Adrenal gland (tissue), 19 donors: ENCODE measurements at places on chromosomes 7 and 10. TPM values are rescaled to one million over a fixed set of nuclear protein-coding genes. Genes with fewer than 3 reads are reported as not detected.

- no peak for DNase-seq
Observed at GRCh38 chr7:114412548-114412947, 2.1 kb upstream of the FOXP2 start.

HOXA5 gene
- 57.8 TPM for total RNA-seq

TMEM176A gene
- total RNA-seq: 48.4 TPM

GRCh38 chr10:22593026-22593425, 121.4 kb downstream of the PIP4K2A start:
- no peak for DNase-seq

DNA sequence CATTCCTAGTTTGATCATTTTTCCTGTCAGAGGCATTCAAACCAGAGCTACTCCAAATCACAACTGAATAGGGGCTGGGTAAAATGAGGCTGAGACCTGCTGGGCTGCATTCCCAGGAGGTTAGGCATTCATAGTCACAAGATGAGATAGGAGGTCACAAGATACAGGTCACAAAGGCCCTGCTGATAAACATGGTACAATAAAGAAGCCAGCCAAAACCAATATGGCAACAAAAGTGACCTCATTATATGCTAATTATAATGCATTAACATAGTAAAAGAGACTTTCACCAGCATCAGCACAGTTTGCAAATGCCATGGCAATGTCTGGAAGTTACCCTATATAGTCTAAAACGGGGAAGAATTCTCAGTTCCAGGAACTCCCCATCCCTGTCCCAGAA, 37.3 kb downstream of the TWIST1 start:
- no peak for DNase-seq

HECW1 gene
- total RNA-seq: not detected

TAS2R41 gene
- not detected for total RNA-seq

ZNF487 gene
- total RNA-seq: 3.8 TPM

CUZD1 gene
- total RNA-seq: 0.57 TPM

- no peak for DNase-seq
Observed at GRCh38 chr7:159218607-159219006, 73.9 kb upstream of the VIPR2 start.

DNA sequence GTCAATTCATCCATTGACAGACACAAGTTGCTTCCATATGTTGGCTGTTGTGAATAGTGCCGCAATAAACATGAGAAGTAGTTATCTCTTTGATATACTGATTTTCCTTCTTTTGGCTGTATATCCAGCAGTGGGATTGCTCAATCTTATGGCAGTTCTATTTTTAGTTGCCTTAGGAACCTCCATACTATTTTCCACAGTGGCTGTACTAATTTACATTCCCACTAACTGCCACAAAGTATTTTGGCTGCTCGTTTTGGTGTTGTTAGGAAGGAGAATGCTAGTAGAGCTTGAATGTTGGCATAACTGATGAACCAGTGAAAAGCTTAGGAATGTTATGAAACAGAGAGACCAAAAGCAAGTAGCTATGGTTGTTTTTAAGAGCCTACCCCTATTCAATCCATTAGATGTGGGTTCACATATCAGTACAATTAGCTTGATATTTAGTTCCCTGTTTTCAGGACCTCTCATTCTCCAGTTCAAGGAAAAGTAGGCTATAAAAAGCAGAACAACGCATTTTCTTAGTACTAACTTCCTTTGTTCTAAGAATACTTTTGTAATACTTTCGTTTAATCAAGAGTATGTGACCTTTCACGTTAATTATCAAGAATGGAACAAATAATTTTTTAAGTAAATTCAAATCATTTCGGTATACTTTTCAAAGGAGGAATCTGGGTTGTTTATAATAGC, 100.3 kb downstream of the FAS start:
- no peak for DNase-seq

DNA sequence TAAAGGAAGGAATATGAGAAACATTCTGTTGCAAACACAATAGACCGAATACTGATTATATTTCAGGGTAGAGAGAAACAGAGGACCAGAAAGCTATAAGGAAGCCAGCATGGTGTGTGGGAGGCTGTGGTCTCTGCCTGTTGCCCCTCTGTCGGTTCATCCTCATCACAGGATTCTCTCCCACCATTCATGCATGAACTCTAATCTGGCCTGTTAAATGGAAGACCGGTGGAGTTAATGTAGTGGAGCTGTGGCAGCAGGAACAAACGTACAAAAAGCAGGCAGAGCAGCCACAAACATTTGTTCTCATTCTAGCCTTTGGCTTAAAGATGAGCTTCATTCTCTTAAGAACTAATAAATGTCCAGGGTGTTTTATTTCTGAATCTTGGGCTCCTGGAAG, 902.4 kb downstream of the LRMDA start:
- DNase-seq: no peak

PRF1 gene
- total RNA-seq: 2.1 TPM

DNA sequence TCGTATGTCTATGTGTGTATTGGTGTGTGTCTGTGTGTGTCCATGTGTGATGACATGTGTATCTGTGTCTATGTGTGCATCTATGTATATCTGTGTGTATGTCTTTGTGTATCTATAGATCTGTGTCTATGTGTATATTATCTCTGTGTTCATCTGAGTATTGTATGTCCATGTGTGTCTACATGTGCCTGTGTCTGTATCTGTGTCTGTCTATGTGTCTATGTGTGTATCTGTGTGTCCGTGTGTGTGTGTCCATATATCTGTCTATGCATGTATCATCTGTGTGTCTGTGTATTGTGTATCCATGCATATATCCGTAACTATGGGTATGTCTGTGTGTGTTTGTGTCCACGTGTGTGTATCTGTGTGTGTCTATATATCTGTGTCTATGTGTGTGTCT, 2.7 kb upstream of the FAM20C start:
- no peak for DNase-seq

SRRM3 gene
- 15.9 TPM for total RNA-seq

DNA sequence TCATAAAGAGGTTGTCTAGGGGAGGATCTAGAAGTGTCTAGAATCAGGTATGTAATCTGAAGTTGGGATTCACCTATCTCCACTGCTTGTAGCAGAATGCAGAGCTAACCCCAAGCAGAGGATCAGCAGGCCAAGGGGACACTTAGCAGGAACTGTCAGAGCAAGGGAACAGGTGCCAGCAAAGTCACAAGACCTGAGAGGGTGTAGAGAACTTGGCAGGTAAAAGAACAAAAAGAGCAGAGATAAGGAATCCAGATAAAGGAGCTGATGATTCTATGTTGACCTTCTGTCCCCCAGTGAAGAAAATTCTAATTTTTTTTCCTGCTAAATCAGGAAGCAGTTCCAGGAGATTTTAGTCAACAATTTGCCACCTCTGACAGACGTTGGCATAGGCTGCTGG, 91.4 kb upstream of the CCDC71L start:
- no peak for DNase-seq

GRCh38 chr7:25012254-25012653, 32.3 kb upstream of the OSBPL3 start:
- no peak for DNase-seq

INHBA gene
- total RNA-seq: 0.64 TPM

- DNase-seq: peak; percentile 49
Observed at GRCh38 chr10:14056610-14057332, 274.0 kb downstream of the FRMD4A start.

- no peak for DNase-seq
Observed at GRCh38 chr7:117325836-117326235, 3.0 kb upstream of the WNT2 start.

H2BK1 gene
- not detected for total RNA-seq

KBTBD2 gene
- total RNA-seq: 25.7 TPM

GSTO2 gene
- 4.1 TPM for total RNA-seq

CPVL gene
- 33.3 TPM for total RNA-seq

NEBL gene
- 16.7 TPM for total RNA-seq

SLC26A4 gene
- 0.31 TPM for total RNA-seq

DNA sequence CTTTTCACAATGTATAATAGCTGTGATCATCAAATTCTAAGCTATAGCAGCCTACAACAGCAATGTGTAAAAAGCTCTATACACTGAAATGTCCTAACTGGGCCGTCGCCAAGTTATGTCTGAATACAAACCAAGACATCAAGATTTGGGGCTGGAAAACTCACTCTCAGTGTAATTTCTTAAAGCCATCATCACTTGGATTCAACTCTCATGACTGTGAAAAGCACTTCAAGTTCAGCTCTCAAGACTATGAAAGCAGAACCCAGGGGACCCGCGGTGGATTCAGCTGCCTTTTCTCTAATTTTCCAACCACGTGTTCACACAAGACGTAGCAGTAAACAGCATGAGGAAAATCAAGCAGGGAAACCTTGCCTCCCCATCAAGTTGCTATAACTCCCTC, 15.8 kb upstream of the ZNRF2 start:
- no peak for DNase-seq
